ENCODE measurements at places on chromosomes 13 and 19.
A peak's percentile ranks its signal among the peaks of the same experiment; 100 is the strongest.

DNA sequence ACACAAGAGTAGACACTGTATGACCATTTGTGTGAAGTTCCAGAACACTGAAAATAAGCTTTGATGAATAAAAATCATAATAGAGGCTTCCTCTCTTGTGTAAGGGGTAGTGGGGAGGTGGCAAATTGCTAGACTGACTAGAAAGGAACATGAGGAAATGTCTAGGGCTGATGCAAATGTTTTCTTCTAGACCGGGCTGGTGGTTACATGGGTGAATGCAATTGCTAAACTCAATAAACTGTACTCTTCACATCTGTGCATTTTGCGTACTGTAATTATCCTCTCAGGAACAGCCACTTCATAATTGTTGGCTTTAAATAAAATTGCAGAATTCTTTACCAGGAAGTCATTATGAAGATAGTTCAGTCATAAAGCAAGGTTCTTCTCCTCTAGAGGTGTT lies 5.2 kb upstream of the KBTBD7 start:
- no peak for DNase-seq

- no peak for DNase-seq
Observed at GRCh38 chr13:46168783-46169182, 13.2 kb downstream of the LCP1 start.

DNA sequence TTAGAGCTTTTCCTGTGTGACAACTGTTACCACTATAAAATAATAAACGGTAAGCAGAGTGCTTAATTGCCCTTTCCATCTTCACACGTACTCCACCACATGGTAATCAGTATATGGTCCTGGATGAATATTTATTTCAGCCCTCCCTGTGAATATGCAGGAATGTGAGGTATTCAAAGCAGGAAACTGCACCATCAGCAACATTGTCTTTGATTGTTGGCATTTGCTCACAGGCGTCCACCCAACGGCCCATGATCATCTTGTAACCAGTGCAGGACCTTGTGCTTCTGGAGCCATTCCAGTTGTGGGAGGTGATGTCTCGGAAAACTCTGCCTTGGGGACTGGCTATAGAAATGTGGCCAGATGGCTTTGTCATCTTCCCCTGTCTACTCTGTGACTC lies 132.6 kb downstream of the COG6 start:
- no peak for DNase-seq

DNA sequence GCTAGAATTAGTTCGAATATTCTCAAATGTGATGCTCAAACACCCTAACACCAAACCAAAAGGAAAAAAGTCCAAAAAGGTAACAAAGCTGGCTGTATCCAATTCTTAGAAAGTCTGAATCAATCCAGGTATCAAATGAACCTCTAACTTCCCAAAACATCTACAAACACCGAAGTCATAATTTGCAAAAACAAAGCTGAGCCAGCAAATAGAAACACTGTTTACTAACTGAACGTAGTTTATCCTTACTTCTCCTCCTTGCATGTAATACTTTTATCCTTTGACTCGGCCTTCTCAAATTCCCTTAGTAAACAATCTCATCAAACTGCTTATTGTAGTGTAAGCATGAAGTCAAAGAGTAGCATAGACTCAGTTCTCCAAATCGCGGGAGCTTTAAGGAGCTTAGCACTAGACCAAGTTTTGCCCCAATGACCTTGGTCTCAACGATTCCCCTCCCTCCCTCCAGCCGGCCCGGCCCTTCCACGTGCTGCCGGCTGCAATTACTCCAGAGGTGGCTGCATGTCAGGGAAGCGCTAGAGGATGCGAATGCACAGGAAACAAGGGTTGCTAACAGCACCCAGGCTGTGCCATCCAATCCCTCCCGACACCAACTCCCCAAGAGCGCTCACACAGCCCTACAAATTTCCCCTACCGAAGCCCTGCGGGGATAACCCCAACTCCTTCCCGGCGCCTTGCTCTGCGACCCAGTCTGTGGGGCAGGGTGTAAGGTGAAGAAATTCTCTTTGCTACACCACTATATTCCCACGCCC lies 693 bp downstream of the XPO4 start:
- DNase-seq = no peak

DNA sequence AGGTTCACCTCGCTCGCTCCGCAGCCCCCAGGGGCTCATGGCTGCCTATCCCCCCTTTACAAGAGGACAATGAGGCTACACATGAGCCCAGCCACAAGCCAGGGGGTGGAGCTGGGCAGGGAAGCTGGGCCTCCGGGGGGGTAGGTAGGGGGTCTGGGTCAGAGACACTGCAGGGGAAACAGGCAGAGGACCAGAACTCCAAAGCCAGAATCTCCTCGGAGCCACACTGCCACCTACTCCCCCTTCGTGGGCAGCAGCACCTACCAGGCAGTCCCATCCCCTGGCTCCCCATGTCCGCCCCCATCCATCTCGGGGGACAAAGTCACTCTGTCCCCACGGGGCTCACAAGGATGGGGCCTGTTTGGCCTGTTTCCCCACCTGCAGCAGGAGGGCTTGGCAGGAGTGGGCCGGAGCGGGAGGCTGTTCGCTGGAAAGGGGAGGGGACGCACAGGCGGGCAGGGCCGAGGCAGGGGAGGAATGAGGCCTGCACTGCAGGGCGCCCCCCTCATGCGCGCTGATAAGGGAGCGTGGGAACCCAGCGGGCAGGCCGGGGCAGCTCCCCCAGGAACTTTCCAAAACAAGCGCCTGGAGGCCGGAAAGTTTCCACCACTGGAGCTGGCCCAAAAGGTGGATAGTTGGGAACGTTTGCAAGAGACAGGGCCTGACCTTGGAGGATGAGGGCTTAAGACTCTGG lies 545 bp upstream of the ISYNA1 start:
- no peak for DNase-seq

GRCh38 chr13:93248627-93249047 lies 22.0 kb downstream of the GPC6 start:
- no peak for DNase-seq

DNA sequence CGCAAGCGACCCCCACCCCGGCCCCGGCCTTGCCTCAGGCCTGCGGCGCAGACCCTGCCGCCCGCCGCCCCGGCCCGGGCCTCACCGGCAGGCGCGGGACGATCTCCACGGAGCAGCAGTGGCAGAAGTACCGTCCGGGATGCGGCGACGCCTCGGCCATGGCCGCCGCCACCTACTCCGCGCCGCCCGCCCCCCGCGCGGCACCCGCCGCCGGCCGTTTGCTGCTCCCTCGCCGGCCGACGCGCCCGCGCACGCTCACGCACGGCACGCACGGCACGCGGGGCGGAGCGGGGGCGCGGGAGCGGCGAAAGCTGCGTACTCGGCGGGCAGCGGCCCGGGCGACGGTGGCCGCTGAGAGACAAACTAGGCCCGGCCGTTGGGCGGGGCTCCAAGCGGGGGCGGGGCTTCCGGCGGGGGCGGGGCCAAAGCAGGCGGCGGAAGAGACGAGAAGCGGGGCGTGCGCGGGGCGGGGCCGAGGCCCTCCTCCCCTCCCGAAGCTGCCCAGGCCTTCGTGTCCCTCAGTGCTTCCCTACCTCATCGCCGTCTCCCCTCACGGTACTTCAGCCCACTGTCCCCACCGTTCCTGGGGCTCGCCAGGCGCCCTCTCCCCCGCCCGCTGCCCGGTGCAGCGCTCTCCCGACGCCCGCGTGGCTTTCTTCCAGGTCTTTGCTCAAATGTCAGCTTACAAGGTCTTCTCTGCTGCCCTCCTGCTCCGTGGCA lies at the start of gene RNF126:
TSS of gene RNF126 (minus strand) at position 253 of the 720 bp plus-strand sequence. CDS start at position 160, 93 bp downstream.
- DNase-seq = peak; percentile 93

- no peak for DNase-seq
Observed at GRCh38 chr19:2076526-2076944, 19.6 kb downstream of the MOB3A start.
